ENCODE measurements at places on chromosomes 6 and 20.
A peak's percentile ranks its signal among the peaks of the same experiment; 100 is the strongest.

- peak; percentile 85 for DNase-seq
Observed at GRCh38 chr6:104956731-104957294, at the start of gene LIN28B. Gene LIN28B, plus strand, starts transcription at chr6:104957107. Its CDS starts 144 bp downstream, at chr6:104957251.

- DNase-seq: peak; percentile 30
Observed at GRCh38 chr6:11172501-11173327, 59.8 kb downstream of the NEDD9 start.

DNA sequence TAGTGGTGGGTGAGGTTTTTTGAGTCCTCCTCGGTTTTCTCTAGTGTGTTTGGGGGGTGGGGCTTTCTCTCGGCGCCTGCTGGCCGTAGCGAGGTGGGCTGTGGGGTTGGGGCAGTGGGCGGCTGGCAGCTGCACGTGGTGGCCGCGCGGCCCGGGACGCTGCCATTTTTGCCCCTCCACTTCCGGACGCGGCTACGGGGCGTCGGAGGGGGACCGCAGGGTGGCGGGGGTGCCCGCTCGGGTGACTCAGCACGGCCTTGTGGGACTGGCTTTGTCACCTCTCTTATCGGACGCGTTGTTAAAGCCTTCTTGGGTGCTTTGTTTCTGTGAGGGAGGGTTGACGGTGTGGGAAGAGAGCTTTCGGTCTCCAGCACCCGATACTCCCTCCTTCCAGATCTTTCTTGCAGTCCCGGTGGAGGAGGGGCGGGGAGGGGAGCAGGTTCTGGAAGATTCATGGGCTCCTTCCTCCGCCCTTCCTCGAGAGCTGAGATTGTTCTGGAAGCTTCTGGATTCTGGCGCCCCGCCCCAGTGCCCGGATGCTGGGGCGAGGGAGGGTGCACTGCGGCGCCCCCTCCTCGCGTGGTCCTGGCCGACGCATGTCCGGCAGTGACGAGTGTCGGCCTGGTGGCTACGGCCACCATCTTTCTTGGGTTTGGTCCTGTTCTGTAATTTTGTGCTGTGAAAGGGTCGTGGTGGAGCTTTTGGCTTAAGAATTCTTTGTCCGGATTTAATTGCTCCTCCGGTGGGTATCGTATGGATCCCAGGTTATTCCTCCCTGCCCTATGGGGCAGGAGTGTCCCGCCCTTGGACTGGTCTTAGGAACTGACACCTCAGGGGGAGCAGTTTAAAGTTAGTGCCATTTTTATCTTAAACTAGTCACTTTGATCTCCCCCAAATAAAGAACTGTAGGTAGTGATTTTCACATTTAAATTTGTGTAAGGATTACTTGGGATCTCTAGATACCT is 719 bp downstream of the HSP90AB1 start:
- no peak for DNase-seq

DNA sequence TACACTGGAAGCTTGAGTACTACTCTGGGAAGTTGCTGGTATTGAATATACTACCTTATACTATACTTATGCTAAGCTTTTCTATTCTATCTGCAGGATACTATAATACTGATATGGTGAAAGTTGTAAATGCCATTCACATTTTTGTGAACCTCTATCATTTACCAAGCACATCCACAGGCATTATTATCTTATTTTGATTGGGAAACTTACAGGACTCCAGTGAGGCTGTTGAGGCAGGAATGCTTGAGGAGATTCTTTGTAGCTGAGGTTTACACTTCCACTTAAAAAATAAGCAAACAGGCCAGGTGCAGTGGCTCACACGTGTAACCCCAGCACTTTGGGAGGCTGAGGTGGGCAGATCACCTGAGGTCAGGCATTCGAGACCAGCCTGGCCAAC is 442.9 kb downstream of the QKI start:
- DNase-seq: no peak

- DNase-seq: no peak
Observed at GRCh38 chr6:16857969-16858592, 96.8 kb upstream of the ATXN1 start.

DNA sequence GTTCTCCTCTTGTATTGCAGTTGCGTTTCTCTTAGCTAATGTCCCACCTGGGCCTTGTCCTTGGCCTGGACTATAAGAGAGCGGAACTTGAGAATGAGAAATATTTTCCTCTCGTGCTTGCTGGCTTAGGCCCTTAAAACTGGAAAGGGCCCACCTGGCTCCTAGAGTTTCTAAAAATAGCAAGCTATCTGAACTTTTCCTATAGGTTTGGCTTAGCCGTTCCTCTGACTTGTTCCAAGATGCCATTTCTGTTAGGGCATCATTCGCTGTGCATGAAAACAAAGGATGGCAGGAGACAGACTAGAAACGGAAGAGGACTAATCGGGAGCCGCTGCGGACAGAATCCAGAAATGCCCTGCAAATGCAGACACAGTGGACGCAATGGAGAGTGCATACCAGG is 4.5 kb downstream of the RIPOR3 start:
- no peak for DNase-seq

DNA sequence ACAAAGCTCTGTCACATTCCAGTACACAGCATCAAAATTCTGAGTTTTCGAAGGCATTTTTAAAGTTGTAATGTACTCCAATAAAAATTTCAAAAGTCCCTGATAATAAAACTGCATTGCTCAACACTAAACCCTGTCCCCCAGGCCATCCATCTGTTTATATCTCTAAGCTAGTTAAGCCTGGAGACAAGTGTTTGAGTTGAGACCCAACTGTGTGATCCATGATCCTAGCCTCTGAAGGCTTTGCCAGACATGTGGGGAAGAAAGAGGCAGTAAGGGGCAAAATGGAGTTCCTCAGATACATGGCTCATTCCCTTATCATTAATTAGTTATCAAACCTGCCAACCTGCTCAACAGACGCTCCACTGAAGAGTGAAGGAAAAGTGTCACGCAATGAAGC is 198.4 kb downstream of the ISM1 start:
- DNase-seq: no peak

DNA sequence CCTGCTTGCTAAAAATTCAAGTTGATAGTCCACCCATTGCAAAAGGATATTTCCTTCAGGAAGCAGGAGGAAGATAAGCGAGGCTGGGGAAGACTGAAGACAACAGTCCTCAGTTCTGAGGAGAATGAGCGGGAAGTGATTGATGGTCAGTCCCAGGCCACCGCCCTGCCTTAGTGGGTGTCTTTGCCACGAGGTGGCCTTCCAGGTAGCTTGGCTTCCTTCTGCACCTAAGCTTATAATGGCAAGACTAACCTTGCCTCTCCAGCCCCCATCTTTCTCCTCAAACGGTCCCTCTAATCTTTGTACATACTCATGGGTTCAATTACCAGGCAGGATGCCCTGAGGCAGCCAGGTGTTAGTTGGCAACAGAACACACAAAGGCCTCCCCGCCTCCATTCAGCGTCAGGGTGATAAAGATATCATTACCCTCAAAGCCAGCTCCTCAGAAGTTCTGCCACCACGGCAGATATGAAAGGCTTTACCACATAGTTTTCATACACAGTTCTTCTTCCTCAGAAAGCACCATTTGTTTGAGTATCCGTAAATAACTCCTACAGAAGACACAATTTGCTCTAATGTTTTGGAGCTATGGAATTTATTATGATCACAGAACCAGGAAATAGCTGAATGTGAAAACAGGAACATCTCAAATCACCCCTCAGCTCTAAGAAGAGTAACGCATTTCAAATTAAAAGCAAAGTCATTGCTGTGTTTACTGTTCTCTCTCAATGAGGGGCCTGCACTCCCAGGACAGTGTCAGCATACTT is 249.4 kb downstream of the ATXN1 start:
- no peak for DNase-seq

GRCh38 chr6:99780556-99780885 is 173.9 kb downstream of the PRDM13 start:
- no peak for DNase-seq

DNA sequence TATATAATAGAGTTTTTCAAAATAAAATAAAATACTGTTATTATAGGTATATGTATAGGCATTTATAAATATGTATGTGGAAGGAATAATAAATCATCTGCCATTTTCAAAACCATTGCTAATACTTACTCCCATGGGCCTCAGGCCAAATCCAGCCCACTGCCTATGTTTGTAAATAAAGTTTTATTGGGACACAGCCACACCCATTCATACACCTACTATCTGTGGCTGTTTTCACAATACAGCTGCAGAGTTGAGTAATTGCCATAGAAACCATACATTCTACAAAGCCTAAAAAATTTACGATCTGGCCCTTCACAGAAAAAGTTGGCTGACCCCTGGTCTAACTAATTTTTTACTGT is 9.5 kb downstream of the ALDH5A1 start:
- DNase-seq: no peak

GRCh38 chr6:13870214-13870830 is 54.4 kb upstream of the RNF182 start:
- DNase-seq: no peak

- no peak for DNase-seq
Observed at GRCh38 chr20:258963-259362, 1.4 kb downstream of the DEFB132 start.

GRCh38 chr20:14790771-14791620 is 453.6 kb upstream of the FLRT3 start:
- peak; percentile 48 for DNase-seq

DNA sequence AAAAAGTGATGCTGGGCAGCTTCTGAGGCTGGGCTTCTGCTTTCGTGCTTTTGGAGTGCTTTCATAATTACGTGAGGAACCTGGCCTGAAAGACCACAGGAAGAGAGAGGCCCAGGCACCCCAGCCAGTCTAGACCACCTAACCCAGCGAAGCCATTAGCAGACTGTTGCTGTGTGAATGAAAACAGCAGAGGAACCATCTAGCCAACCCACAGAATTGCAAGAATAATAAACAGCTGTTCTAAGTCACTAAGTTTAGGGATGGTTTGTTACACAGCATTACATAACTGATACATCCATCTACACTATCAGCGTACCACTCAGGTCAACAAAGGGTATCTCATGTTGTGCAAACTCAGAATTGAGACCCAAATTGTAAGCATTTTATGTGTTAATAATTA is 34.5 kb downstream of the FGD2 start:
- no peak for DNase-seq

DNA sequence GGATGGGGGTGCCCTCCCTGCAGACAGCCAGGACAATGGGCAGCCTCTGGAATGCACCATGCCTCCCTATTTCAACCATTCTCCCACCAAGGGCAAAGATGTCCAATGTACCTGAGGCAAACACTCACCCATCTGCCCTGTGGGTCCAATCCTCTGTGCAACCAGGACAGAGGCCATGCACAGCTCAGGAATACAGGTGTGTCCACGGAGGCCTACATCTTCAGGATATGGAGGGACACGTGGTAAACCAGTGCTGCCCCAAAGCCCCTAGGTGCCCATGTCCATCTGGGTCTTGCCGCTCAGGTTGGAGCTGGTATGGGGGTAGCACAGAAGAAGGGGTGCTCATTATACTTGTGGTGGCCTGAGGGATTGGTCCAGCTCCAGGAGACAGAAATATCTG is 20.4 kb upstream of the TAF8 start:
- DNase-seq: no peak

GRCh38 chr20:3046677-3047462 is 1.0 kb downstream of the MRPS26 start:
- DNase-seq: no peak

GRCh38 chr6:53090576-53090975 is 25.4 kb downstream of the FBXO9 start:
- no peak for DNase-seq

DNA sequence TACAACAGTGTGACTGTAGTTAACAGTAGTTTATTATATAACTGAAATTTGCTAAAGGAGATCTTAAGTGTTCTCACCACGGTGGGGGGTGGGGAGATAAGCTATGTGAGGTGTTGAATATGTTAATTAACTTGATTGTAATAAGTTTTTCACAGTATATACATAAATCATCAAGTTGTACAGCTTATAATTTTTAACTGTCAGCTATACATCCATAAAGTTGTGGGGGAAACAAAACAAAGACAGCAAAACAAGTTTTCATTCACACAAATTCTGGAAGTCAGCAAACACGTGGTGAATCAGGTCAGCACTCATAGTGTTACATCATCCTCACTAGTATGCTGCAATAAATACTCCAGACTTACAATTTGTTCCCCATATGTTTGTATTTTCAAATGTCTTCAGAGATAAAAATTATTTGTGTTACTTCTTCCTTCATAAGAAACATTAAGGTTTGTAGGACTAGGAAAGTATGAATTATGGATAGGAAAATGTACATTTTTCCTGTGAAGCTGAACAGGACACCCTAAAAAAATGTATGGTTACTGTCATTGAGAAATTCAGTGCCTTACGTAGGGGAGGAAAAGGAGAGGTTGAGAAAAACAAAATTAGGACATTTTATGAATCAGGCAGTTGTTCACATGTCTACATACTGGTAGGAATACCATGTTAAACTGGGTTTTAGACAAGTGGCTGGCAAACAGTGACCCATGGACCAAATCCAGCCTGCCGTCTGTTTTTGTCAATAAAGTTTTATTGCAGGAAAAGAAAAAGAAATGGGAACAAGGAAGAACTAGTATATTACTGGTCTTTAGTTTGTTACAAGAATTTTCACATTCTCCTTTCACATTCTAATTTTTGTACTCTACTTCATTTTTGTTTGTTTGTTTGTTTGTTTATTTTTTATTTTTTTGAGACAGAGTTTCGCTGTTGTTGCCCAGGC is 6.0 kb downstream of the SUMO4 start:
- peak; percentile 32 for DNase-seq

- no peak for DNase-seq
Observed at GRCh38 chr6:161318456-161318855, 44.6 kb upstream of the AGPAT4 start.

DNA sequence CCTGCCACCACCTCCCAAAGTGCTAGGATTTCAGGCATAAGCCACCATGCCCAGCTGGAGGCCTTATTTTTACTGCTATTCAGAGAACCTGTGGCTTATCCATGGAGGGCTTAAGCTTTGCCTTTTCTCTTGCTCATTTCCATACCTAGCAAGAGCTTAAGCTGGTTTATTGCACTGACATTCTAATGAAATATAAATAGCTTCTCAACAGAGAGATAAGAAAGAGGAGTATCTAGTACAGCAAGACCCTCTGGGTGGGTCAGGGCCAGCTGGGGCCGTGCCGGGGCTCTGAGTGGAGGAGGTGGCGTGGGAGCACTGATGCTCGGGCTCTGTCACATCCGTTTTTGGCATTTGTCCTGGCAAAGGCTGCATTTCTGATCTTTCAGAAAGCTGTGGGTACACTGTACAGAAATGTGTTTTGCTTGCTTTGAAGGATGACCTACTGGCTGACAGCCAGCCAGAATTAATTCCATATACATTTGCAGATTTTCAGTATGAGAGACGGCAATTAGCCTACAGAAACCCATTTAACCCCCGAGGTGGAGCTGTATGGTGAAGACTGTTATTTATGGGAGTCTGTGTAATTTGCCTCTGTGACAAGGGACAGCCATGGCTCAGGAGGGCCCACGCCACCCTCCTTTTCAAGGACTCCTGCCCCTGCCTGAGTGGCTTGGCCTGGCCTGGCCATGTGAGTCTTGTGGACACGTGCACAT is 181.6 kb upstream of the AKAP12 start:
- DNase-seq: no peak

DNA sequence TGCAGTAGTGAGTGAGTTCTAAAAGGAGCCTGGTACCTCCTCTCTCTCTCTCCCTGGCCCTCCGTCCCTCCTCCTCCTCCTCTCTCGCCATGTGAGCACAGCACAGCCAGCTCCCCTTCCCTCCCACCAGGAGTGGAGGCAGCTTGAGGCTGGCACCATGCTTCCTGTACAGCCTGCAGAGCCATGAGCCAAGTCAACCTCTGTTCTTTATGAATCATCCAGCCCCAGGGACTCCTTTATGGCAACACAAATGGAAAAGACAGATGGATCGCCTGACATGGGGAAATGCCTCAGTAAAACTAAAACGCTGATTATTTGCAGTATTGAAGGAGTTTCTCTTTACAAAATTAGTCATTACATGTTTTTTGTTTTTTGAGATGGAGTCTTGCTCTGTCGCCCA is 233.7 kb upstream of the ARID1B start:
- DNase-seq: no peak
